ENCODE measurements at places on chromosomes 2 and 18. TPM values are rescaled to one million over a fixed set of nuclear protein-coding genes. Genes with fewer than 3 reads are reported as not detected.

- no peak for DNase-seq
These were observed 80.3 kb upstream of the FZD7 start for GRCh38 chr2:201953396-201953795.

DNA sequence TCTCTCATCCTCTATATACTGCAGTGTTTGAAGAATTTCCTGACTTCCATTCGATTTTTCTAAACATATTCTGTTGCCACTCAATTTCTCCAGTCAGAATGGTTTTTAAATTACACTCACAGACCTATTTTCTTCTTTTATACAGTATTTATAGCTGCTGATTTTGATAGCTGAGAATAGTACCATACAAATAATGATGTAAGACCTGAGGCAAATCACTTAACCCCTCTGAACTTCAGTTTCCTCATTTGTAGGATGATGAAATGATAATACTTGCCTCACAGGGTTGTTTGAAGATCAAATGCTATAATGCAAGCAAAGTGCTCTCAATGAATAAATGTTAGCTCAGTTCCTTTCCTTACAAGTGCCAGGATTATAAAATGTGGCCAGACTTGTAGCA, 241.8 kb downstream of the CPS1 start:
- no peak for DNase-seq

DNA sequence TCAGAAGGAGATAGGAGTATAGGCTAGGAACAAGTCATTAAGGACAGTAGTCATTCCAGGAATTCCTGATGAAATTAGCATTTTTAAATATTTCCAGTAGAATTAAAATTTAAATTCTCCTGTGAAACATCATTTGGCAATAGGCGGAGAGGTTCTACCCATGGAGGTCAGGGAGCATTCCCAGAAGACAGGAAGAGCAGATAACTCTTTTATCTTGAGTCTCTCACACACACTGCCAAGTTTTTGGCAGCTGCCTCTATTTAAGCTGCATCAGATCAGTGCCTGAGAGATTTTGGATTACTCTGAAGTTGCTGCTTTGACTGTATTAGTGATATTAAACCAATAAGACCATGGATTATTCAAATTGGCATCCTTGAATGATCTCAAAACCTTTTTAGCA, 714.7 kb downstream of the EPHA4 start:
- no peak for DNase-seq

DNA sequence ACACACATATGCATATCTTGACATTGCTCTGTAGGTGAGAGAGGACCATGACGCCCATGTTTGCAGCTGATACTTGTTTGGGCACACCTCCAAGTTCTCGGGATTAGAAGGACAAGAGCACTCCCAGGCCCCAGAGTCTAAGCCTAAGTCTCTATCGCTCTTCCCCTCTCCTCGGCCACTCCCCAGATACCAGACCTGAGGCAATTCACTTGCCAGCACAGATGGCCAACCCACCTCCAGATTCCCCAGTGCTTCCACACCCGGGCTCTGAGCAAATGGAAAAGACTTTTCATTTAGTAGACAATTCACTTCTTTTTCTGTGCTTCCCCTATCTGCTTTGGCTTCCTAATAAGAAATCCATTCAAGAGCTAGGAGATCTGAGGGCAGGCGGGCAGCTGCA, 32.9 kb downstream of the EHD3 start:
- DNase-seq: no peak

GRCh38 chr2:236847538-236848263, 238.0 kb upstream of the COPS8 start:
- no peak for DNase-seq

- DNase-seq: no peak
These were observed 9.1 kb downstream of the KLF7 start for GRCh38 chr2:207156451-207157161.

GRCh38 chr2:54895730-54896129, 154.5 kb downstream of the RTN4 start:
- DNase-seq: no peak

DNA sequence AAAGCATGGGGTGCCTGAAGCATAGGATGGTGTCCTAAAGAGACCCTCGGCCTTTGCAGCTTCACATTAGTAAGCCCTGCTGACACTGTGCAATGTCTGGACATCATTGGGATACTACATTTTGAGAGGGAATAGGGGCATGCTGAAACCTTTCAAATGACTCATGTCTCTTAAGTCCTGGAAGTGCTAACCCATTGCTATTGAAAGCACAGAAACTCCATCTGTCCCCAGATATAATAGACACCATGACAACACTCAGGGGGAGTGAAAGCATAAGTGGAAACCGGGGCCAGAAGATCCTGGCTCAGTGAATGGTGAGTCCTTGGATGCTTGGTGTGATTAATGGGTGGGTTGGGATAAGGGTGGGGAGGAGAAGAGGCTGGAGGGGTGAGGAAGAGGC, 595.5 kb upstream of the ID2 start:
- DNase-seq: no peak

- no peak for DNase-seq
These were observed 6.9 kb upstream of the CTDP1 start for GRCh38 chr18:79672490-79673276.

DNA sequence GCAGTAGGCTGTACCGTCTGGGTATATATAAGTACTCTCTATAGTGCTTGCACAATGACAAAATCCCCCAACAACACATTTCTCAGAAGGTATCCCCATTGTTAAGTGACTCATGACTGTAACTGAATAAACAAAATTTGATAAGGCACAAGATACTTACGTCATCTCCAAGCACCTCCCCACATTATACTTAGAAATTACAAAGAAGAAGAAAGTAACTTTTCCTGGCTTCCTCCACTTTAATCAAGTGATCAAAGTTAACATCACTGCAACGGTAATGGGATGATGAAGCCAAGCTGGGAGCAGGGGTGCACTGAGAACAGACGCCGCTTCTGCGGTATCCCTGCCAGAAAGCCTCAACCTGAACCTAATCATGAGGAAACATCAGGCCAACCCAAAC, 9.7 kb downstream of the TNS1 start:
- no peak for DNase-seq

DNA sequence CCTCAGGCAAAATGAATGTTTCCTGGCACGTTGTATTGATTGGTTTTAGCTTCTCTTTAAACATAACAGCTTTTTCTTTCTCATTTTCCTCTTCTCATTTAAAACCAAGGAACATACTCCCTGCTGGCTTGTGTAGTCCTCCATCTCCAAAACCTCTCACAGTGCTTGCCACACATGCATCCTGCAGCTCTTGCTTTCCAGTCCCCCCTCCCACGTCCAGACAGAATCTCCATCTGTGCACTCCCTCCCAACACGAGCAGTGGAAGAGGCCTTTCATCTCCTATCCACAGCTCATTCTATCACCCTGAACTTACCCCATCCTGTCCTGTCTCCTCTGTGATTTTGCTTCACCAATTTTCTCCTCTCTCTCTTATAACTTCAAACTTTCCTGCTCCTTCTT, 99.6 kb upstream of the THSD7B start:
- DNase-seq: no peak

Gene ASPRV1
- total RNA-seq: 4.2 TPM

Gene AKAIN1
- not detected for total RNA-seq

Gene TMEM37
- 3.7 TPM for total RNA-seq

Gene GNLY
- 4.2 TPM for total RNA-seq
